ENCODE measurements at places on chromosomes 6 and 20.
A peak's percentile ranks its signal among the peaks of the same experiment; 100 is the strongest.

GRCh38 chr6:120056085-120056484, 706.5 kb upstream of the MAN1A1 start:
- DNase-seq, result no peak

DNA sequence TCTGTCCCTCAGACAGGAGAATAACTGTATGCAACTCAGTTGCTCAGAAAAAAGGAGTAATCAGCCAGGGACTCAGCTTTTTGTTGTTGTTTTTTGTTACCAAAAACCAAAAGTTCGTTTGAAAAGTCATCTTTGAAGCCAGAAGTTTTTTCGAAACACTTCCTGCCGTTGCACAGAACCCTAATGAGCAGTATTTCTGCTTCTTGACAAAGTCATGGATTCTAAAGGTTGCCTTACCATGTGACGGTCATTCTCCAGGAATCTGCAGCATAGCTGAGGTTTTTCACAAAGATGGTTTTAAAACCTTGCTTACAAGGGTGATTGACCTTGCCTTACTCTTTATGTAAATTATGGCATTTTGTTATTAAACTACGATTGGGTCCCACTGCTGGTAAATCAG, 1.9 kb downstream of the RAB32 start:
- DNase-seq, result no peak

DNA sequence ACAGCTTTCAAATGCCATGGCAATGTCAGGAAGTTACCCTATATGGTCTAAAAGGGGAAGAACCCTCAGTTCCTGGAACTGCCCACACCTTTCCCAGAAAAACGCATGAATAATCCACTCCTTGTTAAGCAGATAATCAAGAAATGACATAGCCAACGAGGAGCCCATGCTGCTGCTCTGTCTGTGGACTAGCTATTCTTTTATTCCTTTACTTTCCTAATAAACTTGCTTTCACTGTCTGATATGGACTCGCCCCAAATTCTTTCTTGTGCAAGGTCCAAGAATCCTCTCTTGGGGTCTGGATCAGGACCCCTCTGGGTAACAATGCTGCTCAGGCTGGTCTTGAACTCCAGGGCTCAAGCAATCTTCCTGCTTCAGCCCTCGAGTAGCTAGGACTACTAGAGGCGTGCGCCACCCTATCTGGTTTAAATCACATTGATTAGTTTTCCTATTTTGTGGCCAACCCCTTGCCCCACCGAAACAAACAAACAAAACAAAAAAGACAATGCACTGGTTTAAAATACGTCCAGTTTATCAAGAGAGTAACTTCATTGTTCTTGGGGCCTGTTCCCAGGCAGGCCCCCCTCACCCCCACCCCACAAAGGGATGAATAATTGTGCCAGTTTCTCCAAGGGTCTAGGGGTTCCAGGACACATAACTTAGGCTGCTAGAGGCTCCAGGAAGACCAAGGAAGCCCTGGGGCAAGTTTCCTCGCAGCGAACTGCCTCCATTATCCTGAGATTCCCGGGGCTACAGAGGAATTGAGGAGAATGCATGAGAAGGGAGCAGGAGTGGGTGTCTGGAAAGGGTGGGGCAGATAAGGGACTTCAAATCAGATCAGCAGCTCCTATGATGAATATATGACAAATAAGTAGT, 10.1 kb upstream of the AKAP12 start:
- no peak for DNase-seq

- DNase-seq, result no peak
Observed at GRCh38 chr6:149924933-149925252, 2.0 kb upstream of the RAET1G start.

GRCh38 chr6:91081452-91082067, 494.7 kb upstream of the MAP3K7 start:
- no peak for DNase-seq

- peak; percentile 51 for DNase-seq
Observed at GRCh38 chr6:151196555-151196954, 43.2 kb upstream of the AKAP12 start.

GRCh38 chr20:63094767-63095499, 88.2 kb upstream of the BHLHE23 start:
- no peak for DNase-seq

GRCh38 chr6:124977067-124977908, 15.1 kb downstream of the RNF217 start:
- DNase-seq, result no peak

DNA sequence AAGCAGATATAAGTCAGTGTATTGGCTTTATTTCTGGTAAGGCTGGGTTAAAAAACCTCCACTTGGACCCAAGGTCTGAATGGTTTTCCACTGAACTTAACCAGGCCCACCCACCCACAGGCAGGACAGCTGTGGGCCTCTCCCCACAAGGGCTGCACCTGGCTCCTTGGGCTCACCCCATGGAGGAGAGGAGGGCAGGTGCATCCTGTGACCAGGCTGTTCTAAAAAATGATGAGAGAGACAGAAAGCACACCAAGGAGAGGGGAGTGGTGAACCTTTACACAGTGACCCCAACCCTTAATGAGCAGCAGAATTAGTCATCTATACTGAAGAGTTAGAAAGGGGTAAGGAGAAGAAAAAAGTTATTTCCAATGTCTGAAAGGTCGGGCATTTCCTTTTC, 34.5 kb upstream of the DUSP22 start:
- DNase-seq, result no peak

DNA sequence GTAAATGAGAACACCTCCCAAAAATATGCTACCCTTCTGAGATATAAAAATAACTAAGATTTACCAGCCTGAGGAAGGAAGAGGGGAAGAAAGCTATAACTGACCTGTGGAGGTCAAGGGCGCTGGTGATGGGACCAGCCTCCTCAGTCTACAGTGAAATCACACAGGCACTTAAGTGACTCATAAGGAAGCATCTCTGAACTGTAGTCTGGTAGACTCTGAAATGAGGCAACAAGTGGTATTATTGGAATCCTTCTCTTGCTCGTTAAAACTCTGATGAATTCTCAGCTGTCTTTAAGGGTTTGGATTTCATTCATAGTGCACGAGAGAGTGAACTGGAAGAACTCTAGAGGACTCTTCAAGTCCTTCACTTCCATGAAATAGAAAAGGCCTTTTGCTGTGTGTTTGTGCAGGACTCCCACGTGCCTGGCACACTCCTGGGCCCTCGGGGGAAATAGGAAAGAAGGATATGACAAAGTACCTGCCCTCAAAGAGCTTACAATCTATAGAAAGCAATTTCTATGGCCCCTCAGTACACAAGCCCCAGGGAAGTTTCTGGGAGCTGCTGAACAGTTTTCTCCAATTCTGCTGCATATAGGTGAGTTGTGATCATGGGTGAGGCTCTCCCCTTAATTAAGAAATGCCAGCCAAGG, 231.8 kb upstream of the RREB1 start:
- no peak for DNase-seq

DNA sequence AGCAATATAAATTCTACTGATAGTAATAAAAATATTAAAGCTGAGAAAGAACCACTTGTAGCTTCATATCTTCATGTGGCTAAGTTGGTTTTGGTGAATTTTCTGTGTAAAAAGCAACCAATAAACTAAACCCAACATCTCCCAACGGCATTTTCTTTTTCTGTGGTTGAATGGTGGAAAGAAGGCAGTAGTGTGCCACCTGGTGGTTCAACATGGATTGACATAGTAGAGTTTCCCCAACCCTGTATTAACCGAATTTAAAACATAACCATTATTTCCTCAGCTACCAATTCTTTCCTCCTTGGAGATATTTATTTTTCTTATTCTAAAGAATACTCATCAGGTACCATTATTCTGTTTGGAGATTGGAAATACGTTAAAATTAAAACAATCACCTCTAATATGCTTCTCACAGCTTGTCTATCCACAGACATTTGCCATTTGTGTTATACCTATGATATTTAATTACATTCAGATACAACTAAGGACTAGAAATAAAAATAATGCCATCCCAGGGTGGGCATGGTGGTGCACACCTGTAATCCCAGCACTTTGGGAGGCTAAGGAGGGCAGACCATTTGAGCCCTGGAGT, 117.1 kb upstream of the EEF1E1 start:
- no peak for DNase-seq

- DNase-seq, result no peak
Observed at GRCh38 chr6:96940322-96940721, 15.8 kb downstream of the KLHL32 start.

All from heart left ventricle (tissue), 16 donors.